ENCODE measurements at places on chromosomes 2 and 18.

GRCh38 chr2:62354771-62355561 is 151.0 kb downstream of the TMEM17 start:
- no peak for DNase-seq

GRCh38 chr2:99404039-99404796 is 67.0 kb downstream of the EIF5B start:
- DNase-seq: no peak

DNA sequence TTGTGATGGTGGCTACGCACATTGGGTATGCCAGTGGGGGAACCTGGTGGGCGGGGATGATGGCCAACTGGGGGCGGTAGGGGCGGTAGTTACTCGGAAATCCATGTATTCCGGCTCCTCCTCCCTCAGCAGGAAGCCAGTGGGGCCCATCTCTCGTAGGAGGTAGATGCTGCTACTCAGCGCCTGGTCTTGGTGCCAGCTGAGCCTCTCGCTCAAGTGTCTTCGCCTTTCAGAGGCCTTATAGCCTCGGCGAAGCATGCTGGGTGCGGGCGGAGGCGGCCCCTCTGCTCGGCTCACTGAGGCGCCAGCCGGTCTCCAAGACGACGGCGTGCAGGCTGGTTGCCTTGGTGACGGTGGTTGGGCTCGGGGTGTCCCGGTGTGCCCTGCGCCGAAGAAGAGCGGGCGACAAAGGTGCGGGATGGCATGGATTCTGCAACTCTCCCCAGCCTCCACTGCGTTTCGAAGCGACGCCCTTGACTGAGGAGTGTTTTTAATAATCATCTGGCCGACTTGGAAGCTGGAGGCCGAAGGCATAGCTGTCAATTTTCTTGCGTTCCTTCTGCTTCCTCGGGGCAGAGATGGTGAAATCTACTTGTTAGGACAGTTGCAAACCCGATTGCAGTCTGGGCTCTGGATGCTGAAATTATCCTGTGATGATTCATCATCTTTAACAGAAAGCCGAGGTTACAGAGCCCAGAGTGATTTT is at the start of gene ZSWIM2:
Gene ZSWIM2 (minus strand): TSS at position 298 of the 706 bp plus-strand sequence. CDS start 40 bp downstream, at position 258.
- DNase-seq: no peak

DNA sequence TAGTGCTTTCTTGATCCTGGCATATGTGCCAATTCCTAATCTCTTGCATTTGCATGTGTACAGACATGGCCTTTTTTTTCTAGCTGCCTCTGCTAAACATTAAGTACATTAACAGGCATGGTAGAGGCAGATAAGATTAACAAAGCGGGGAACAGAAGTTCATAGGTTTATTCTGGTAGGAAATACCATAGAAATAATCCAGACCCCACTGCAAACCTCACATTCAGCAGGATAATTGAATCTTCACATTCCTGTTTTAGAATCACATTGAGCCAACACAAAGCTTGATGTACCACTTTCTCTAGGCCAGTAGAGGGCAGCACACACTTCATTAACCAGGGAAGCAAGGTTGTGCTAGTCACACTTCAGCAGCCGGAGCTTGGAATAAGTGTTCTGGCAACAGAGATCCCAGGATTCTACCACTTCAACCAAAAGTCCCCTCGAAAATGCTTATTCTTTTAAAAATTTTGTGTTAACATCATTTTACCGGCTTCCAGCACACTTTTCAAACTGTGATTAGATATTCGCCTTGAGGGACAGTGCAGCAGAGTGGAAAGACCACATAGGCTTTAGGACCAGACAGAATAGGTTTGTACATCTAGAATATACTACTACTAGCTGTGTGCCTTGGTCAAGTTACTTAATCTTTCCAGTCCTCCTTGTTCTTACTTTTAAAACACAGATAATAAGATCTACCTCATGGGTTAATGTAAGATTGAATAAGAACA is 420.2 kb upstream of the CHST9 start:
- DNase-seq: no peak

- no peak for DNase-seq
These were observed 1.6 kb downstream of the CAVIN2 start for GRCh38 chr2:191845248-191845715.

DNA sequence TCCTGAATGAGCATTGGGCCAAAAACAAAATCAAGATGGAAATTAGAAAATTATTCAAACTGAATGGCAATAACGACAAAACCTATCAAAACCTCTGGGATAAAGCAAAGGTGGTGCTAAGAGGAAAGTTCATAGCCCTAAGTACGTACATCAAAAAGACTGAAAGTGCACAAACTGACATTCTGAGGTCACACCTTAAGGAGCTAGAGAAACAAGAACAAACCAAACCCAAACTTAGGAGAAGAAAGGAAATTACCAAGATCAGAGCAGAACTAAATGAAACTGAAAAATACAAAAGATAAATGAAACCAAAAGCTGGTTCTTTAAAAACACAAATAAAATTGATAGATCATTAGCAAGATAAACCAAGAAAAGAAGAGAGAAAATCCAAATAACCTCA is 1543.5 kb upstream of the ACVR2A start:
- no peak for DNase-seq

- DNase-seq: no peak
These were observed 427.3 kb downstream of the GALR1 start for GRCh38 chr18:77676910-77677309.

- no peak for DNase-seq
These were observed 76.4 kb downstream of the KANSL1L start for GRCh38 chr2:210094787-210095186.

DNA sequence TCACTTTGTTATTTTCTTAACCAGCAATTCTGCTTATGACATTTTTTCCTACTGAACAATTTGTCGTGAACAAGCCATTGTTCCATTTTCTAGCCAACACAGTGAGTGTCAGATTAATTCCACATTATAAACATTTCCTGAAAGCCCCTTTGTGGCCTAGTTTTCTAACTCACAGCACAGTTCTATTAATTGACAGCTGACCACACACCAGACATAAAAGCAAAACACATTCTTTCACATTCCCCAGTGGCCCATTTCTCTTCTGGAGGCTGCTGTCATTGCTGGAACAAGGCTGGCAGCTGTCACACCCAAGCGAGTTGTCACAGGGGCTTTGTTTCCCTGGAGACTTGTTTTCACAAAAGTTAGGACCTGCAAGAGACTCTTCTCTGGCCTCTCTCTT is 50.7 kb downstream of the RNF152 start:
- no peak for DNase-seq

GRCh38 chr2:35104309-35104708 is 1251.3 kb upstream of the CRIM1 start:
- no peak for DNase-seq

GRCh38 chr18:69402533-69402989 is 1.9 kb downstream of the DOK6 start:
- DNase-seq: no peak

GRCh38 chr2:207226671-207227061 is 60.9 kb upstream of the KLF7 start:
- DNase-seq: no peak

DNA sequence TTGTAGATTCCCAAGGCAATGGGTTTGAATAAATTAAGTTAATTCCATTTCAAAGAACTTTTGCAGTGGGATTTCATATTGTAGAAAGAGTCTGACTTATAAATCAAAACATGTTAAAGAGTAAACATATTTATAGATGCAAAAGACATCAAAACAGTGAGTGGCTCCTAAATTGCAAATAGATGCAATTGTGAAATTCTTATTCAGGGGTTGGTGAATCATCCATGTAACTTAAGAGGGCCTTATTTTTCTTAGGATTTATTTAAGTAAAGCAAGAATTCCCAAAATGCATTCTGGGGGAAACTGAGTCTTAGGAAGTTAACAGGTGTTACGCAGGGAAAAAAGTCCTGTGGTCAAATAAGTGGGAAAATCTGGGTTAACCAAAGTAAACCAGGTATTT is 11.3 kb downstream of the TANC1 start:
- no peak for DNase-seq

GRCh38 chr2:54520687-54521086 is 64.6 kb downstream of the SPTBN1 start:
- DNase-seq: no peak

- DNase-seq: no peak
These were observed 2.1 kb downstream of the COL6A3 start for GRCh38 chr2:237411683-237412423.

DNA sequence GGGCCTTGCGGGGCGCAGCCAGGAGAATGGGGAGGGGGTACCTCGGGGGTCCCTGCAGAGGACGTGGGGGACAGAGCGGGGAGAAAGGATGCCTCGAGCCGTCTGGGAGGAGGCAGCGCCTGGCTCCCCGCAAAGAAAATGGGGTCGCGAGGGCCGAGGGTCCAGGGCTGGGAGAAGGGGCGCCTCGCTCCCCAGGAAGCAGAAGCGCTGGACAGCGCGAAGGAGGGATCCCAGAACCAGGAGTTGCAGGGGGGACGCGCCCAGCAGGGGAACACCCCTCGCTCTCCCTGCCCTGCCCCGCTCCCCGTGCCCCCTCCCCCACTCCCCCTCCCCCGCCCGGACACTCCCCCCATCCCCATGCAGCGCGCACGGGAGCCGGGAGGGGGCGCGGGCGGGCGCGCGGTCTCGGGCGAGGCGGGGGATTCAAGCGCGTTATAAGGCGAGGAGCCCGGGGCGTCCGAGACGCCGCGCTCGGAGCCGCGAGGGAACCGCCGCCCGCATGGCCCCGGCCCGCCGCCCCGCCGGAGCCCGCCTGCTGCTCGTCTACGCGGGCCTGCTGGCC is at the start of gene ERFE:
Gene ERFE (plus strand): TSS at position 462 of the 562 bp plus-strand sequence. CDS start 38 bp downstream, at position 500.
- peak; percentile 36 for DNase-seq

- no peak for DNase-seq
These were observed 316.5 kb downstream of the EN1 start for GRCh38 chr2:118530976-118531375.

GRCh38 chr18:38843291-38843690 is 1277.7 kb upstream of the CELF4 start:
- no peak for DNase-seq

DNA sequence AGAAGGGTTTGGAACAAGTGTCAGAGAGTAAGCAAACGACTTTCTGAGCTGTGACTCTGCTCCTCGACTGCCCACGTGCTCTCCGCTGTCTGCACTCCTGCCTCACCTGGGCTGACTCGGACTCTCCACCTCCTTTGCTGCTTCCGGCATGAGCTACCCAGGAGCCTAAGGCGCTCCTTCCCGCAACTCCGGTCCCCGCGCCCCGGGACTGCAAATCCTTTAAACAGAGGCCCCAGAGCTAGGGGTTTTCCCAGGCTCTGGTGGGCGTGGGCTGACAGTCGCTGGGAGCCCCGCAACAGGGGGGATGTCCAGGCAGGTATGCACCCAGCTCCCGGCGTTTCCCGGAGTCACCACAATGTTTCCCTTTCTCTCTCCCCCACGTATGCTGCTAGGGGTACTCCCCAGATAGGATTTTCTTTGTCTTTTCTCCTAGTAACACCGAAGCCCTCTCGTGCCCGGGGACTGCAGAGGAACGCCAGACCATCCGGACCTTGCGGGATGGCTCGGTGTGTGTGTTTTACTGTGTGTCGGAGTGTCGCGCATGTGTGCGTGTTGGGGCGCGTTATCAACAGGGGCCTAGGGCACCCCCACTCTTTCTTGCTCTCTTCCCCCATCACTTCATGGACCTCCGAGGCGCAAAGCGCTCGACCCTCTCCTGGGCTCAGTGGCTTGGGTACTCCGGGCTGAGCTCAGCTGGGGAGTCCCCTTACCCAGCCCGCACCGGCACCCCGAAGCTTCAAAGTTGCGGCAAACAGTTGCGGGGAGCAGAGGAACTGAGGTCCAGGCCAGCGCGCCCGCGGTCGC is 691 bp upstream of the THSD7B start:
- no peak for DNase-seq

- DNase-seq: no peak
These were observed 6.1 kb downstream of the MPV17 start for GRCh38 chr2:27316655-27317412.

GRCh38 chr2:150207979-150208378 is 279.5 kb downstream of the RND3 start:
- DNase-seq: no peak

DNA sequence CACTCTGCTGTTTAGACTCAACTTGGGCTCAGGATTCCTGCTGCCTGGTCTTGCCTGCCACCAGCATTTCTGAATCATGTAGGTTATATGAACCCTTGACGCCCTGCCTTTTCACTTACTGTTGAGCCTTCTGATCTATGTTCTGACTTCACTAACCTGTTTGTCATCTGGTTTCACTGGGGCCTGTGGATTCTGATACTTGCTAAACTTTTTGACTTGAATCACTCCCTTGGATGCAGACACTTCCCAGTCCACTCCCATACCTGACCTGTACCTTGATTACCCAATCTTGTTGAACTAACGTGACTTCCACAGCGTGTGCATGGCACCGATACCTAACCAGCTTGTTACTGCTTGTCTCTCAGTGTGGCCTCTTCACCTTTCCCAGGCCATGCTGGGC is 35.6 kb upstream of the SPAG16 start:
- DNase-seq: no peak

- DNase-seq: no peak
These were observed 1.9 kb downstream of the CMPK2 start for GRCh38 chr2:6863792-6864191.

DNA sequence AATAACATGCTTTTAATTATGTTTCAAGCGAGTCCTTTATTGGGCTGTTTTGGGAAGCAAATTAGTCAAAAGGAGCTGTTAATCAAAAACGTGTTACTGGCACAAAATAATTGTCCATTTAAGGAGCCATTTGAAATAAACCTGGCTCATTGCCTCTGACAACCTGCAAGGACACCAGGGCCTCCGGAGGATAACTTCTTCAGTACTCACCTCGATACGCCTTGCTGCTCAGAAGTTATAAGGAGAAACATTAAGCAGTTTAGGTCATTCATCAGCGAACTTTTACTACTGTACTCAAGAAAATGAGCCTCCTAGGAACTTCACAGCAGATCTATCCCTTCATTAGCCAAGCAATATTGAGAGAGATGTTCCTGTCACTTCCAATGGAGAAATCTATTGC is 1579.2 kb upstream of the ACVR2A start:
- DNase-seq: no peak

DNA sequence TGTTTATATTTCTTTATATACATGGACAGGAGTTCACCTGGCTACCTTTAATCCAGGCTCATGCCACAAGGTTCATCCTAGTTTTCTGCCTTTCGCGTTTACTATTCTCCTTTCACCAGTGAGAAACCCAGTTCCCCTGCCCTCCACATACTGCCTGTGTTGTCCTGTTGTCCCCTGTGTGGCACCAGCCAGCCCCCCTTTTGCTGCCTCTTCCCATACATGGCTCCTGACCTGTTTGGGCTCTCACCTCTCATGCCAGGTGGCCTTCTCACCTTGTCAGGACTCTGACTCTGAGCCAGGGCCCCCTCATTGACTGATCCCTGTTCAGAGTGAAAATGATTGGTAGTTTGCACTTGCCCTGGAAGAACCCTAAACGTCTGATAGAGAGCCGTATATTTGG is 13.6 kb downstream of the ASB1 start:
- DNase-seq: no peak

DNA sequence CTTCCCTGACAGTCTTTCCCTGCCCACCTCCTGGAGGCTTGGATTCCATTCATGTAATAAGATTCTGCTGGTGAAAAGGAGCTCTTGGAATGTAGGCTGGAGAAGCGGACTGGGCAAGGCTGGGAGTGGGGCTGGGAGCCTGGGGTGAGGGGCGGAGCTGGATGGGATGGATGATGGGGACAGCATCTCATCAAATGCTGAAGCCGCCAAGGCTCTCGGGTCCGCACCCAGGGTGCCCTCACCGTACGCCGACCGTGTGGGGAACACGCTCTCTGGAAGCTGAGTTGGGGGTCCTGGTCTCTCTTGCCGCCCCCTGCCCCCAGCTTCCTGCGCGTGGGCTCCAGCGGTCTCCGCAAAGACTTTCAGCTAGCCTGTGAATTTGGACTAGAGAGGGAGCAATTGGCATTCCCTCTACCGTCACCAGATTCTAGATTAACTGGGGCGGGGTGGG is 9.1 kb downstream of the RAX start:
- DNase-seq: no peak

All from activated CD4-positive, alpha-beta T cell treated with anti-CD3 and anti-CD28 coated beads, Interleukin-2, amount 50 U/mL, for 4 hours (primary cell).